ENCODE measurements at places on chromosomes 7 and 10.
A peak's percentile ranks its signal among the peaks of the same experiment; 100 is the strongest.

GRCh38 chr7:81801532-81801931 lies 31.7 kb upstream of the HGF start:
- no peak for DNase-seq

- no peak for DNase-seq
Observed at GRCh38 chr7:44960011-44960580, 18.7 kb downstream of the MYO1G start.

- no peak for DNase-seq
Observed at GRCh38 chr7:87213811-87214210, 5.7 kb downstream of the TMEM243 start.

DNA sequence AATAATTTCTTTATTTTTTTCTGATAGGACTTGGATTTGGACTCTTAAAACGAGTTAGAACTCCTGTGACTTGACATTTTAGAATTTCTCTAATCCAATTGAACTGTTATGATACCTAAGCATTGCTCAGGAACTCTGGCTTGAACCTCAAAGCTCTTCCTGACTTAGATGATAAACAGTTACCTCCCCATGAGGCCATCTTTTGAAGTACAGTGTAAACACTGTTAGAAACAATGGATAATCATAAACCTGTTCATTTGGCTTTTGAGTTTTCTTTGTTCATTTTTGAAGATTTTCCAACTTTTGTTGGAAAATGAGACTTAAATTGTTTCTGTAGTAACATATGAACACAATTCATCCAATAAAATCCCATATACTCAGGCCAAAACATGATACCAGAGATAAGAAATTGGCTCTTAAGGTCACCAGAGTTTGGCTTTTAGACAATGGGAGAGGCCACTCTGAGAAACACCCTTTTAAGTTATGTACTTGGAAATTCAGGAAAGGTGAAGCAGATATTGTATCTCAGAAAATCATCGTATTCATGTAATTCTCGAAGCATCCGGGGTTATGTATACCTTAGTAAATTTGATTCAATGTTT lies 59.6 kb downstream of the RUNDC3B start:
- no peak for DNase-seq

DNA sequence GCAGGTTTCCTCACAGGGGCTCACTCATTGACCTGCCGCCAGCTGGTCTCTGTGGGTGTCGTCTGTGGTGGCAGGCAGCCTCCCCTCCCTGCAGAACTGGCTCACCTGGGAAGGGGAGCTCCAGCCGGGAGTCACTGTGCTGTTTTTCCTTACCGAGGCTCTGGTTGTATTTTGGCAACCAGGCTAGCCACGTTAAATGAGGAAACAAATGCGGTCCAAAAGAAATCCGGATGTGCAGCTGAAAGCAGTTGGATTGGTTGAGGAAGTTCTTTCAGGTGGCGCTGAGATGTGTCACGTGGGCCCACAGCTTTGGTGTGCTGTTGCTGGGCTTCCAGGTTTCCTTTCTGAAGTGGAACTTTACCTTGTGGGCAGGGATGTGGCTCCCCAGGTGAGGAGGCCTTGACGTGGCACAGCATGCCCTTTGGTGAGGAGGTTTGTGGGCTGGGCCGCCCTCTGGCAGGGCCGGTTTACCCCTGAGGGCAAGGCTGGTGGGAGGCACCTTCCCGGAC lies 14.2 kb downstream of the MTURN start:
- no peak for DNase-seq

DNA sequence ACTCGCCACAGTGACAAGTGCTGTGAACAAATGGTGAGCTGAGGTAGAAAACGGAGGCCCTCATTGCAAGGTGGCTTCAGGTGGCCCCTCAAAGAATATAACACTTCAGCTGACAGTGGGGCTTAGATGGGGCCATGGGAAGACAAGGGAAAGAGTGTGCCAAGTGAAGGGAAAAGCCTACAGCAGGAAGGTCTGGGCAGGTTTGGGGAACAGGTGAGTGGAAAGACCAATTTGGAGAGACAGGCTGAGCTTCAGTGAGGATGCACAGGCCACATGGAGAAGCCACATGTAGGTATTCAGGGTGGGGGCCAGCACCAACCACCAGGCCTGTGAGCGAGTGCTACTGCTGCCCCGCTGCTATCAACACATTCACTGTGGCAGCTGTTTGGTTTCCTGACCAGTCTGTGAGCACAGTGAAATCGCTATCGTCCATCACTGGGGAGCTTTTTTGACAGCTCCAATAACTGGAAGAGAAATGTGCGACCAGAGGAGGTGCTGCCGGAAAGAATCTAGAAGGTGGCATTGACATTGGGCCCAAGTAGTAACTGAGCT lies 3.4 kb downstream of the POLD2 start:
- no peak for DNase-seq

GRCh38 chr7:79452032-79452494 lies 1.4 kb downstream of the MAGI2 start:
- DNase-seq: peak; percentile 52
